ENCODE measurements at places on chromosomes 1 and 21. TPM values are rescaled to one million over a fixed set of nuclear protein-coding genes. Genes with fewer than 3 reads are reported as not detected.

The WNT3A gene
- total RNA-seq, result not detected

The MSH4 gene
- 0.60 TPM for total RNA-seq

DNA sequence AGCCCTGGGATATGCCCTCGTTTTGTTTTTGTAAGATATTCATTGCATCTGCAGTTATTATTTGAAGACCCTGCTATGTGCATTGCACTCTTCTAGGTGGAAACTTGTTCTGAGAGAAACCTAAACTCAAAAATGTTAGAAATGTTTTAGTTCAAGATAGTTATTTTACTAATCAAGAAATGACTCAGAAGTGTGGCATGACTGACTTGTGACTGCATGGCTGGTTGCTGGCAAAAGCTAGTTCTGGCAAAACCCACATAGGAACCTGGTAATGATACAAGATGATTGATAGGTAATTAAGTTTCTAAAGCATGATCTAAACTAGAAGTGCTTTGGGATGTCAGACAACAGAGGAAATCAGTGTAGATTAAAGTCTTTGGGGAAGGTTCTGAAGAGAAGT, 33.8 kb upstream of the NFASC start:
- no peak overlapping the region for H3K27ac ChIP-seq
- no peak overlapping the region for H3K4me3 ChIP-seq
- peaks cover 11% of the 10 kb centered on the region for H3K27me3 ChIP-seq
- DNase-seq, result no peak
- no peaks in the 10 kb centered on the region for H3K4me1 ChIP-seq
- no peaks in the 10 kb centered on the region for H3K36me3 ChIP-seq

- DNase-seq, result no peak
- no peak overlapping the region for H3K4me3 ChIP-seq
- H3K27me3 ChIP-seq, result no peaks in the 10 kb centered on the region
- no peak overlapping the region for H3K27ac ChIP-seq
- no peaks in the 10 kb centered on the region for H3K36me3 ChIP-seq
Measured at GRCh38 chr1:13830616-13831280, 130.8 kb downstream of the PRDM2 start.

DNA sequence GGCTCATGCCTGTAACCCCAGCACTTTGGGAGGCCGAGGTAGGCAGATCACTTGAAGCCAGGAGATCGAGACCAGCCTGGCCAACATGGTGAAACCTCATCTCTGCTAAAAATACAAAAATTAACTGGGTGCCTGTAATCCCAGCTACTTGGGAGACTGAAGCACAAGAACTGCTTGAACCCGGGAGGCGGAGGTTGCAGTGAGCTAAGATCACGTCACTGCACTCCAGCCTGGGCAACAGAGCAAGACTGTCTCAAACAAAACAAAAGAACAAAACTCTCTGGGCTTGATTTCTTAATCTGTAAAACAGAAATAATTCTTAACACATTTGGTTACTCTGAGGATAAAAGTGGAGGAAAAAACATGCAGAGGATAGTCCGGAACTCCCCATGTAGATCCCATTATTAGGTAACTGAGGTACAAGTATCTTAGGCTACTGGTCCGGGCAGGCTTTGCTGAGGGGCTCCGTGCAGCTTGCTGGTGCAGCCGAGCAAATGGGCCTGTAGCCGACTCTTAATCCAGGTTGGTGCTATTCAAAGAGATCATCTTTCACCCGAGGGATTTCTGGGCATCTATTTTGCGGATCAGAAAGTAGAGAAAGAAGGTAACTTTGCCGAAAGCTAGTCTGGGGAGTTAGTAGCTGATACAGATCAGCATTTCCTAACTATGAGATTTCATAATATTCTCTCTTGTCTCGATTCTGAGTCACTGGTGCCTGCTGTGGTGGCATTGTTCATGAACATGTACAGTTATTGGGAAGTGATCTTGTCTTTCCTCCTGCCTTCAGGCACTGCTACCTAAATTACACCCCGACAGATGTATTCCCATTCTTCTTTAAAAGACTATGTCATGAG, 56.8 kb downstream of the NFIA start:
- no peak overlapping the region for H3K27ac ChIP-seq
- H3K4me1 ChIP-seq, result no peaks in the 10 kb centered on the region
- no peak for DNase-seq
- peaks cover 8% of the 10 kb centered on the region for H3K27me3 ChIP-seq

GRCh38 chr1:61609040-61609439, 115.9 kb downstream of the TM2D1 start:
- H3K4me1 ChIP-seq, result no peaks in the 10 kb centered on the region
- no peak overlapping the region for H3K4me3 ChIP-seq
- H3K27ac ChIP-seq, result no peak overlapping the region
- no peak for DNase-seq
- H3K27me3 ChIP-seq, result peaks cover 4% of the 10 kb centered on the region

GRCh38 chr1:208158640-208159554, 85.3 kb downstream of the PLXNA2 start:
- H3K27me3 ChIP-seq, result peaks cover 27% of the 10 kb centered on the region
- H3K4me3 ChIP-seq, result no peak overlapping the region
- no peaks in the 10 kb centered on the region for H3K36me3 ChIP-seq
- no peak for DNase-seq
